ENCODE measurements at places on chromosomes 12 and 14.

- no peak for DNase-seq
These were observed 195.0 kb upstream of the ABCD2 start for GRCh38 chr12:39814626-39815025.

DNA sequence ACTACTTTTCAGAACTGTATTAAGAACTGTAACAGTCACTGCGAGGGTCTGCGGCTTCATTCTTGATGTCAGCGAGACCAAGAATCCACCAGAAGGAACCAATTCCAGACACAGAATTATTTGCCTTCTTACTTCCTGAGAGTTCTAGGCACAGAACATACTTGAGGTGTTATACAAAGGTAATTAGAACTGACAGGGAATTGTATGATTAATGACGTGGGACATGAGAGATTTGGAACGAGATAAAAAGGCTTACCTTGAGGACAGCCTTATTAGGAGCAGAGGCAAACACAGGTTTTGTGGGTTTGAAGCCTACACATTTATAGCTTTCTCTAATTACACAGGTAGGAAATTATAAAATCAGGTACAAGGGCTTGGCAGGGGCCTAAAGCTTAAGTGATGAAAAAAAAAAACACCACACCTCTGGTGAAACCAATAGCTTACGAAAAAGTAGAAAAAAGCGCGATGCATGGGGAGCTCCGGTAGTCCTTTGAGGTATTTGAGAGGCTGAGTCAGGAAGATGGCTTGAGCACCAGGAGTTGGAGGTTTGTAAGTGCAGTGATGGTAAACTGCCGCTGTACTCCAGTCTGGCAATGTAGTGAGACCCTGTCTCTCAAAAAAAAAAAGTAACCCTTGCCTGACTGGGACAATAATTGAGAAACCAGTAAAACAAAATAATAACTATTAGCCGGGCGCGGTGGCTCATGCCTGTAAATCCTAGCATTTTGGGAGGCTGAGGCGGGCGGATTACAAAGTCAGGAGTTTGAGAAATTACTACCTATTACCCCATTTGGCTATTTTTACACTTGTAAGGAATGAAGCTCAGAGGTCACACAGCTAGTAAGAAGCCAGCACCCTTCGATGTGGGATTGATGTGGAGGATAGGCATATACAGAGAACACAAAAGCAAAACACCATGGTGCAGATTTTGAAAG, 795 bp upstream of the ACOT2 start:
- DNase-seq, result peak; percentile 20

DNA sequence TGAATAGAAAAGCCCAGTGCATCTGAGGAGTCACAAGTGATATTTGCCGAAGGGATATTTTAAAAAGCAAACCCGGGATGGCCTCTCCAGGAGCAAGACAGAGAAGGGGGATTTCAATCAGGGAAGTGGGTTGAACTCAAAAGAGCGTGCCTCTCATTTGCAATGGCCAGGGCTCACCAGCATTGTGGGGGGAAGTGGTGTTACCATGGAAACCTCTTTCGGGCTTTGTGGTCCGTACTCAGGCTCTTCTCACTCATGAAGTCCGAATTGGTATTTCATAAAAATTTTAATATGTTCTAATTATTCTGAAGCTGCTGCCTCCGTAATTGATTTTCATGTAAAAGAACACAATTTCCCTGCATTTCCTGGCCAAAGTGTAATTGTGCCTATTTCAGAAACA, 79.8 kb downstream of the SLC15A4 start:
- DNase-seq, result no peak

- no peak for DNase-seq
These were observed 20.2 kb downstream of the CD163 start for GRCh38 chr12:7483343-7483742.
